Fibroblast of upper back skin (primary cell): ENCODE measurements at places on chromosomes 4 and X.

GRCh38 chrX:154043003-154043763, 23.5 kb upstream of the IRAK1 start:
- DNase-seq, result peak; percentile 63

DNA sequence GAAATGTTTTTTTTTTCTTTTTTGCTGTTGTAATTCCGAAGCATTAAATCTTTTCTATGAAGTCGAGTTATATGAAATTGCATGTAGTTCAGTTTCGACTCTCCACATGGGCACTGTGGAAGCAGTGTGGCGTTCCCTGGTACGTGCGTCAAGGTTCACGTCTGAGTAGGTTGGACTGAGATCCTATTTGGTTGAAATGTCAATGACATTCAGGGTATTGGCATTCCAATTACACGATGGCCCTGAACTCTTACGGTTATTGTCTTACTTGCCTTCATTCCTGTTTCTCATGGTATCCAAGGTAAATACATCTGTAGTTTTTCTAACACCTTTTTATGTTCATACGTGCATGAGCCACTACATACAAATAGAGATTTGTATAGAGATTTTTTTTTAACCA, 128.8 kb downstream of the SORBS2 start:
- no peak for DNase-seq

GRCh38 chr4:158778712-158779111, 9.9 kb downstream of the FNIP2 start:
- DNase-seq, result no peak

DNA sequence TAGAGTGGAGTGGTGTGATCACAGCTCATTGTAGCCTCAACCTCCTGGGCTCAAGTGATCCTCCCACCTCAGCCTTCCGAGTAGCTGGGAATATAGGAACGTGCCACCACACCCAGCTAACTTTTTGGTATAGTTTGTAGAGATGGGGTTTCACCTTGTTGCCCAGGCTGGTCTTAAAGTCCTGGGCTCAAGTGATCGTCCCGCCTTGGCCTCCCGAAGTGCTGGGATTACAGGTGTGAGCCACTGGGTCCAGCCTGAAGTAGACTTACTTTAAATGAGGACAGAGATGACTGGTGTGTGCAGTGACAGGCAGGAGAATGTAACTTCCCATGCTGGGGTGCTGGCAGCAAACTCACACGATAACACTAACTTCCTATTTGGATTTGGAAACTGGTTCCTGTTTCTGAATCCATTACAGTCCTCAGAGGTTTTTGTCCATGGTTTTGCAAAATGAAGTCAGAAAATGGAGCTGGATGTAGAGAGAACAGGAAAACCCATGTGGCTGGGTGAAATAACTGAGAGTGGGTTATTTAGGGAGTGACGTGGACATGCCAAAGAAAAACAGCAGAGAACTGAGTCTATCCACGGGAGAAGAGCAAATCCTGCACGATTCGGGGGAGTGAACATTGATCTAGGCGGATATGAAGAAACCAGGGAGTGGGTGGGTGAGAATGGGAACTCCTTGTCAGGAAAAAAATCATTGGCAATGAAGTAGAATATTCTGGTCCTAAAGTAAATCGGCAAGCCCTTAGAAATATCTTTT, 95.6 kb downstream of the GATB start:
- DNase-seq, result no peak

DNA sequence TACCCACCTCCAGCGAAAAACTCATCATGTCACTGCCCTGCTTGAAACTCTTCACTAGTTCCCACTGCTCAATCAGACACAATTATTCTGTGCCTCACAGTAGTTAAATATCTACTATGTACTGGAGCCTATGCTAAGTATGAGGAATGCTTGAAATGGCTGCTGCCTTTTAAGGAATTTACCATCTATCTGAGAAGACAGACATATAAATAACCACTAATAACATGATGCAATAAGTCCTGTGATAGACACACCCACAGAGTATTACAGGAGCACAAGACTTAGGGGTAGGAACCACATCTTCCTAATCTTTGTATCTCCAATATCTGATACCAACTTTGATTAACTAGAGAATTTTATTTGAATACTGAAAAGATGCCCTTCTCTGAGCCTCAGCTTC, 21.1 kb downstream of the SLC25A53 start:
- DNase-seq, result peak; percentile 19

- no peak for DNase-seq
Measured at GRCh38 chr4:108533245-108533844, 87.0 kb upstream of the RPL34 start.

- DNase-seq, result peak; percentile 74
Measured at GRCh38 chr4:144174401-144175067, 34.0 kb upstream of the GYPA start.

- DNase-seq, result no peak
Measured at GRCh38 chr4:53050361-53050774, 188.3 kb downstream of the RASL11B start.

GRCh38 chr4:15376145-15376544, 51.7 kb upstream of the C1QTNF7 start:
- DNase-seq, result no peak

- DNase-seq, result no peak
Measured at GRCh38 chr4:107800706-107801105, 24.0 kb upstream of the SGMS2 start.
